NCI-H226 (cell line): ENCODE measurements at places on chromosomes 6 and 20.

GRCh38 chr20:43442282-43442880, 15.3 kb upstream of the SRSF6 start:
- DNase-seq = peak; percentile 32

DNA sequence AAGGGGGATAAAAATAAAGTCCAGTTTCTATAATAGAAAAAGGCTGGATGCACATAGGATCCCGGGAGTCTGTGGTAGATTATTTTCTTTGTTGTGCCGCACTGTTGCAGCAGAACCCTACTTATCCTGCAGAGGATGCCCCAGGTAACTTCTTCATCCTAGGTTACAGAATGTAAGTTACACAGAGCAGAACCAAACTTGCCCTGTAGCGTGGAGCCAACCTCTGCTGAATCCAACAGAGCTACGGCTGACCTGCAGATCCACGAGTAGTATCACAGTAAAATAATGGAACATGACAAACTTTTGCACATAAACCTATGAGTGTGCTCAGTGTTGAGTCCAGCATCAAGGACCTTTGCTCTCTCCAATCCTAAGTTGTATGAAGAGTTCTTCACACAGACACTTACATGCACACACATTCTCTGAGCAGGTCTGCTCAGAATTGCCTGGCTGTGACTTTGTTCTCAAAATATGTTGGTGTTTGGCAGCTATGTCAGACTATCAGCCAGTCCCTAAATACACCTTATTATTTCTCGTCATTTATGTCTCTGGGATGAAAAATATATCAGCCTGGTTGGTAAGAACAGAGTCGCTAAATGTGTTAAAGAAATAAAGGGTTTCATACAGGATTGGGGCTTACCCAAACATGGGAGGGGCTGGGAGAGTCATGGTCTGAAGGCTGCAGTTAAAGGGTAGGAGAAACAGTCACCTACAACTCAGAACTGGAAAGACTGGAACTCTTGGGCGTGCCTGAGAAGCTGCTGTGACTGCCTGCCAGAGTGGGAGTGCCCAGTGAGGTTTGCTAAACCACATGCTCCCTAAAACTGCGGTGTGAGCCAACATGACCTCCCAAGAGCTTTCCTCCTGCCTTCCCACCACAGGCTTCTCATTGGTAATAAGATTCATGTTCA, 165.1 kb upstream of the SLC24A3 start:
- DNase-seq = no peak

GRCh38 chr6:128246472-128247260, 273.7 kb downstream of the PTPRK start:
- DNase-seq = no peak

DNA sequence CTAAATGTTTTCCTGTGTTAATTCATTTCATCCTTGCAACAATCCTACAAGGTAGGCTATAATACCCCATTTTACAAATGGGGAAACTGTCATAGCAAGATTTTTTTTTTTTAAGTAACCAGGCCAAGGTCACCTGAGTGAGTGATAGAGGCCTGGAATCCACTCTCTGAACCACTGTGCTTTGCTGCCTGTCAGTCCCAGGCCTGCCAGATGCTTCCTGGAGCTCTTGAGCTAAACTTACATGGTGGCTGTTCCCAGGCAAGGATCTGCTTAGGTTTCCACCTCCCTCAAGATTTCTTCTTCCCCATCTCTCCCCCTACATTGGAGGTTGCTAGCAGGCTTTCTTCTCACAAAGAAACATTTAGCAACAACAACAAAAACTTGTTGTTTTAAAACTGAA, 32.7 kb upstream of the RNF8 start:
- no peak for DNase-seq
